ENCODE measurements at places on chromosomes 3 and 15. TPM values are rescaled to one million over a fixed set of nuclear protein-coding genes. Genes with fewer than 3 reads are reported as not detected.

Gene POMGNT2
- polyA plus RNA-seq: 22.9 TPM

Gene TNIK
- 49.1 TPM for polyA plus RNA-seq

Gene TMEM45A
- polyA plus RNA-seq: 12.1 TPM

Gene C3orf20
- polyA plus RNA-seq: 0.08 TPM

Gene TMEM158
- 1.2 TPM for polyA plus RNA-seq

Gene ERICH6
- polyA plus RNA-seq: 0.23 TPM

Gene GHSR
- not detected for polyA plus RNA-seq

Gene XRN1
- 16.3 TPM for polyA plus RNA-seq

- no peak for DNase-seq
These were observed 69.4 kb downstream of the CPN2 start for GRCh38 chr3:194281766-194282165.

DNA sequence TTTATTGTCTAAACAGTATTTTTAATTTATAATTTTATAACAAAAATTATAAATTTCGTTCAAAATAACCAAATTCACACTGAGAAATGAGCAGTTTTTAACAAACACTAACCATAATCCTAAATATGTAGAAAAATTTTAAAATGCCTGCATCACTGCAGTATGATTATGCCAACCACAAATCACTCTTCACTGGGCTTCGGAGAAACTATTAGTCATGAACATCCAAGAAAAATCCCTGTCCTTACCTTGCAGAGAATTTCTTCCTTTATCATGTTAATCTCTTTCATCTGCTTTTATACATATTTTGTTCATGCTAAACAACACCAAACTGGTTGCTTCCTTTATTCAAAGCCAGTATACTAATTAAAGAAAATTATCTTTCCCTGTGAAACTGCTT lies 511.0 kb upstream of the ALCAM start:
- DNase-seq: no peak

- peak; percentile 4 for DNase-seq
These were observed 354.7 kb downstream of the FGF12 start for GRCh38 chr3:192372616-192373015.

GRCh38 chr15:40274350-40275274 lies 8.3 kb downstream of the ANKRD63 start:
- peak; percentile 79 for DNase-seq

DNA sequence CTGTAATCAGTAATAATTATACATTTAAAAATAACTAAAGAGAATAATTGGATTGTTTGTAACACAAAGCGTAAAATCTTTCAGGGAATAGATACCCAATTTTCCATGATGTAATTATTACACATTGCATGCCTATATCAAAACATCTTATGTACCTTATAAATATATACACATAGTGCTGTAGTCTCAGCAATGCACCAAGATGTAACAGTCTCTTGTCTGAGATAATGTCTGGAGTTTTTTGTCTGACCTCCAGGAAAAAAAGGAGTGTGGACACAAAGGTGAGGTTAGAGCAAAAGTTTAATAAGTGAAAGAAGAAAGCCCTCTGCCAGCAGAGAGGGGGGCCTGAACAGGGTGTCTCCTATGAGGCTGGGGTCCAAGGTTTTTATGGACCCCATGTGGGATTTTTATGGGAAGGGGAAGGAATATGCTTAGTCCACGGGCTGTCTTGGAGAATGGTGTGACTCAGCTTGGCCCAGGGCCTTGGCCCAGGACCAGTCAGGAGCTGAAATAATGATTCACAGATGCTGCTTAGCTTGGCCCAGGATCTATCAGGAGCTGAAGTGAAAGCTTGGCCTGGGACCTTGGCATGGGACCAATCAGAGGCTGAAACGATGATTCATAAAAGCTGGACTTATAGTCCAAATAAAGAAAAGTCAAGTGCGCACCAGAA lies 545.0 kb downstream of the ZPLD1 start:
- peak; percentile 93 for DNase-seq

DNA sequence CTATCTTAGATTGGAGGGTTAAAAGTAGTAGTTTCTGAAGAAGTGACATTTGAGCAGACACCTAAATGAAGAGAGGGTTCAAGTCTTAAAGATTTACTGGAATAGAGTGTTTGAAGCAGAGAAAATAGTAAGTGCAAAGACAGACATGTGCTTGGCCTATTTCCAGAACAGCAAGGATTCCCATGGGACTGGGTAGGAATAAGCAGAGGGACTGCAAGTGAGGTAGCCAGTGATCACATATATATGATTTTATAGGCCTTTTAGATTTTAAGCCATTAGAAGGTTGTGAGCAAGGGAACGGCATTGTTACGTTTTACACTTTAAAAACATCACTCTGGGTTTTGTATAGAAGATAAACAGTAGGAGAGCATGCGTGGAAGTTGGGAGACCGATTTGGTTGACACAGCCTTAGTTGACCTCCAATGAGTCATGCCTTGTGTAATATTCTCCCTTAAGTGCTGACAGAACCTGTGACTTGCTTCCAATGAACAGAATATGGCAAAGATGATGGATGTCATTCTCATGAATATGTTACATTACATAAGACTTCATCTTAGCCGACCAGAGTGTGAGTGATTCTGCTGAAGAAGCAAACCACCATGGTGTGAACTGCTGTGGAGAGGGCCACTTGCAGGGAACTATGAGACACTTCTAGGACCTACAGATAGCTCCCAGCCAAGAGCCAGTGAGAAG lies 37.1 kb upstream of the SLC4A7 start:
- no peak for DNase-seq

GRCh38 chr3:15892311-15893227 lies 94.8 kb upstream of the ANKRD28 start:
- no peak for DNase-seq

DNA sequence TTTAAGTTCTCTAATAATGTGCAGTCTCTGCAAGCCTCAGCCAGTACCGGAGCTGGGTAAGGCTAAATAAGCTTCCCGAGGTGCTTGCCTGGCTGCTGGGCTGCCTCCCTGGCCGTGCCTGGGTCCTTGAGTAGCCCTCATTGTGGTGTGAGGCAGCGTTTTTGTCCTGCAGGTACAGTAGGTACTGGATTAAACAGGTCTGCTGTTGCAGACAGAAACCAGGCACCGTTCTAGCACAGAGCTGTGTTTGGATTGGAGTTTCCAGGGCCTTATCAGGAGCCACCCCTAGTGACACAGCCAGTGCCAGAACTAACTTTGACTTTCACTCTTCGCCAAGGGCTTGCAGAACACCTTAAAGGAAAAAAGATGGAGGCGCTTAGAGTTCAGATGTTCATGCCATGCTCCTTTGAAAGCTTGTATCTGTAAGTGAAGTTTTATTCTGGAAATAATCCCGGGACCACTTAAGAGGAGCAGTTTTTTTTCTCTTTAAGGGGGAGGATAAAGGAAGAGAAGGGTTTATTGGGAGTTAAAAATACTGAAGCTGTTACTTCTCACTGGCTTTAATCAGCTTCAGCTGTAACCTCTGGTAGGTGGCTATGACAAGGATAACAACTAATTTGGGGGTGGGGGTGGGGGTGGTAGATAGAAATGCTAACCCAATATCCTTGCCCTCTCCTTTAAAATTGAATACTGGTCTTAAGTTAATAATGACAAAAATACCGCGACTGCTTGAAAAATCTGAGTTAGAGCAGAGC lies 126.8 kb downstream of the MITF start:
- DNase-seq: no peak

GRCh38 chr3:13110678-13111116 lies 37.5 kb upstream of the IQSEC1 start:
- DNase-seq: no peak

DNA sequence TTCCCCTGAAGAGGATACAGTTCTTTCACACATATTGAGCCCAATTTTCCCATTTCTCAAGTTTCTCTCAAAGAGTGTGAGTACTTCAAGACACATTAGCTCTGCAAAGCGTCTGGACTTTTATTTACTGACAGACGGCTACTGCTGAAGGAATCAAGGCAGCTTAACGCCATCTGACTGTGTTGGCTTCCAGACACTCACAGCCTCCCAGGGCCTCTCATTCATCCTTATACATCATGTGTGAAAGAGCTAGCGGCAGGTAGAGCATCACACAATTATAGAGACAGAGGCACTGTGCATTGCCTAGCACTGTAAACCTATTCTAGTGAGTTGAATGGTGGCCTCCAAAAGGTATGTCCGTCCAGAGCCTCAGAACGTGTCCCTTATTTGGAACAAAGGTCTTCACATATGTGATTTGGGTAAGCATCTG lies 284.1 kb upstream of the STT3B start:
- DNase-seq: no peak

- DNase-seq: no peak
These were observed 89.7 kb upstream of the GBE1 start for GRCh38 chr3:81851176-81851575.

DNA sequence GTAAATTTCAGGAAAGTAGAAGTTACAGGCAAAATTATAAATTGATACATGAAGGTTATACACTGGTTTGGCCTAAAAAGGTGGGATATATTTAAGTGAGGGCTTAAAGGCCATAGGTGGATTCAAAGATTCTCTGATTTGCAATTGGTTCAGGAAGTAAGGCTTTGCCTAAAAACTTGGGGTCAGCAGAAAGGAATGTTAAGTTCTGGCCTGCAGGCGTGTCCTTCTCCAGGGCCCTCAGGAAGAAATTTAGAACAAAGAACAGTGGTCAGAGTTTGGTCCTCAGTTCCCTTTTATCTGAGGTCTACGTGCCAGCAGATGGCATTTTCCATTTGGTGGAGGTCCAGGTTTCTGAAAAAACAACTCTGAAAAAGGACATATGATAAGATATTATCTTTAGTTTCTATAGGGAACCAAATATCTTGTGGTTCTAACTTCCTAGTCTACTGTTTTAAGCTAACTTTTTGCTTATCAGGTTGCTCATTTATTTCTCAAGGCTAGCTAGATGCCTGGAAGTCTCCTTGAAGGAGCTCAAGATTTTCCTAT lies 40.5 kb downstream of the SCN11A start:
- no peak for DNase-seq
